ENCODE measurements at places on chromosomes 3 and 15.

DNA sequence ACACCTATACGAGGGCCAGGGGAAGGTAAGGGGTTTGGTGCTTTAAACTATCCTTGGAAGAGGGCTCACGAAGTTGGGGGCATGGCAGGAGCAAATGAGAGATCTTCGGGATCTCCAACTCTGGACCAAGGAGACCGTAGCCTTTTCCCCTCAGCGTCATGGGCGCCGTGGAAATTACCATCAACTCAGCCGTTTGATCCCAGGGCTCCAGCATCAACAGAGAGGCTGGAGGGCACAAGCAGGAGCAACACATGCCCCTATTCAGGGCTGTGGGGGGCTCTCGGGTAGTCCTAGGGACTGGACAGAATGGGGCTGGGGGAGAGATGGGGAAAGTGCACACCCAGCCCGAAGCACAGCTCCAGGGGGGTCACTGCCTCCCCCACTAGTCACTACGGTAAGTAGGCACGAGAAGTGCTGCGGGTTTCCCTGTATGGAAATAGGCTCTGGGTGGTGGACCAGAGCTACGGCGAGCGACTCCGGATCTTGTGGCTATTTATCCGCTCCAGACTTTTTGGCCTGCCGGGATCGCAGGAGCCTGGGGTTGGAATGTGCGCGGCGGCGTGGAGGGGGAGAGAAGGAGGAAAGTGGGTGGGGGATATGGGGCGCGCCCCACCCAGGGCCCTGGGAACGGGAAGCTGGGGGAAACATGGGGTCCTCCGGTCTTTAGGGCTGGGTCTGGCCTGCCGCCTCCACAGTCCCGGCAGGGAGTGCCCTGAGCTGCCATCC, 539 bp upstream of the LAMB2 start:
- peak; percentile 94 for DNase-seq

GRCh38 chr15:67670647-67671305, 128.3 kb downstream of the MAP2K5 start:
- DNase-seq = no peak

GRCh38 chr3:11985866-11986265, 18.3 kb upstream of the SYN2 start:
- DNase-seq = no peak

DNA sequence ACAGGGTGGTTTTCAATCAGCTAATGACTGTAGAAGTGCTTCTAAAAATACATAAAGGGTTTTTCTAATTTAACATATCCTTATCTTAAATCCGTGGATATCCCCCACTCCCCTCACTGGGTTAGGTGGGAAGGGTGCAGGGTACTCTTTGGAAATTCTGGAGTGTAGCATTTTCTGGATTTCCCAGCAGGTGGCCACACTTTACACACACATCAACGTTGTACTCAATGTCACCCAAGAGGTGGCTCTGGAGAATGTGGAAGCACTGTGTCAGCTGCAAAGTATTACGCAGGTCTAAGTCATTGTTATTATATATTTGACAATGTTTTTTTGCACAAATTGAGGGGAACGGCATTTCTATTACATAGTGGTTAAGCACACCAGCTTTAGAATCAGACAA, 168.8 kb downstream of the CHDH start:
- no peak for DNase-seq

- DNase-seq = no peak
These were observed 84.7 kb downstream of the OPA1 start for GRCh38 chr3:193677734-193678133.

DNA sequence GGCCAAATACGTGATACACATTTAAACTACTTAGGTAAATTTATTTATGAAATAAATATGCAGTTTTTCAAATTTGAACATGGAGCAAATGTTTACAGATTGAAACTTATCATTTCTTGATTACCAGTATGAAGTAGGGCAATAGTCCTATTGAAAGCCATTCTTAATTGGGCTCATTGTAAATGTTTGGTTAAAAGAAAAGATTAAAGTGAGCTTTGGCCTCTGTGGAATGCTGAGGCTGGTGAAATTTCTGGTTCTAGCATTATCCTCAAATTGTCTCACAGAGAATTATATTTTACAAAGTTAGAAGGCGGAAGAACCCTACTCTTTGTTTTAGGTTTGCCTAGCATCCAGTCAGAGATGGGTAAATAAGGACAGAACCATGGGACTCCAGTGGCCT, 73.2 kb downstream of the SAMMSON start:
- no peak for DNase-seq

DNA sequence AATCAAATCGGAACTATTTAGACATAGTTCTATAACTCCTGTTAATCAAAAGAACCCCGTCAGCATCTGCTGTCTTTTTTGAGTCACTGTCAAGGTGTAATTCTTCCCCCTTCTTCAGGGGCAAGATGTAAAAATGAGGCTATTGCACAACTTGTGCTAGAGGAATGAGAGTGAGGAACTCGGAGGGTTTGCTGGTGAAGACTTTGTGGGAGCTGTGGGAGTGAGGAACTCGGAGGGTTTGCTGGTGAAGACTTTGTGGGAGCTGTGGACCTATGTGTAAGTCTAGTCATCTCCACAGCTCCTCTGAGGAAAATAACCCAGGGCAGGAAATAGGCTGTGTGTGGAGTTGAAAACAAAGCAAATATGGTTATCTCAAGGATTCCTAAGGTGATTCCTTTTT, 2.5 kb upstream of the CERS3 start:
- DNase-seq = no peak

- DNase-seq = no peak
These were observed 227.8 kb downstream of the TBL1XR1 start for GRCh38 chr3:176969506-176969905.

GRCh38 chr3:47688488-47688887, 93.2 kb downstream of the SMARCC1 start:
- DNase-seq = no peak

- DNase-seq = peak; percentile 52
These were observed 160.7 kb downstream of the STAC start for GRCh38 chr3:36540888-36541518.

DNA sequence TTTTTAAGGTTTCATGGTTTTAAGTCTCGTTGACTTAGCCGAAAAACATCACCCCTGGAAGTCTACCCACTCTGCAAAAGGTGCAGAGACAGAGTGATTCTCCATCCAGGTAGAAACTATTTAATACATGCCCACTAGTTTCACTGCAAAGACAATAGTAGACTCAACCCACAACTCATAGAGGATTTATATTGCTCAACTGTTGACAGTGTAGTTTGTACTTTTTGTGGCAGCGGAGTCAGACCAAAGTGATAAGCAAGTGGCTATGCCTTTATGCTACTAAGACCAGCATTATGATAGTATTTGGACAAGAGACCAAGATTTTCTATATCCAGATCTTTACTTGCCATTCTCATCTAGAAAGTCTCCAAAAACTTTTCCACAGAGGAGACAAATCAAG, 98.8 kb upstream of the ZBTB20 start:
- no peak for DNase-seq

- no peak for DNase-seq
These were observed 151.7 kb upstream of the TBL1XR1 start for GRCh38 chr3:177348974-177349373.

GRCh38 chr3:191329654-191330529, at the start of gene UTS2B:
TSS of gene UTS2B (minus strand) at chr3:191330526. CDS start at chr3:191282189, 48,337 bp downstream.
- DNase-seq = peak; percentile 56

DNA sequence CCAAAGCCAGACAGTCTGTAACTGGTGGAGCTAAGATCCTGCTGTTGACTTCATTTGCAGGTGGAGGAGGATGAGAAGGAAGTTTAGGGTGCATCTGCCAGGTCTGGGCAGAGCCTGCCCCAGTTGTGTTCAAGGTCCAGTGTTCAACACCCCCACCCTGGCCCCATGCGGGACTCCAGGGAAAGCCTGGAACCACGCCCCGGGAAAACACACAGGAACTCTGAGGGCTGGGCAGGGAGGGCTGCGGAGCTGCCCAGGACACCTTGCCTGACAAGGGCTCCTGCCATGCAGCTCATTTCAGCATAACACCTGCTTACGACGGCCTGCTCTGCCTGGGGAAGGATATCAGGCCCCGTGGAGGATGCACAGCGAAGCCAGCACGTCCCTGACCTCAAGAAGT, 286.3 kb downstream of the XXYLT1 start:
- DNase-seq = no peak

DNA sequence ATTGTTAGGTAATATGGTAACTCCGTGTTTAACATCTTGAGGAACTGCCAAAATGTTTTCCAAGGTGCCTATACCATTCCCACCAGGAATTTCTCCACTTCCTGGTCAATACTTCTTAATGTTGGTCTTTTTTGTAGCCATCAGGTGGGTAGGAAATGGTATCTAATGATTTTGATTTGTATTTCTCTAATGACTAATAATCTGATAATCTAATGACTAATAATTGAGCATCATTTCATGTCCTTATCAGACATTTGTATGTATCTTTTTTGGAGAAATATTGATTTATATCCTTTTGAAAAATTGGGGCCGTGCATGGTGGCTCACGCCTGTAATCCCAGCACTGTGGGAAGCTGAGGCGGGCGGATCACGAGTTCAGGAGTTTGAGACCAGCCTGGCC, 38.8 kb downstream of the SLMAP start:
- no peak for DNase-seq

DNA sequence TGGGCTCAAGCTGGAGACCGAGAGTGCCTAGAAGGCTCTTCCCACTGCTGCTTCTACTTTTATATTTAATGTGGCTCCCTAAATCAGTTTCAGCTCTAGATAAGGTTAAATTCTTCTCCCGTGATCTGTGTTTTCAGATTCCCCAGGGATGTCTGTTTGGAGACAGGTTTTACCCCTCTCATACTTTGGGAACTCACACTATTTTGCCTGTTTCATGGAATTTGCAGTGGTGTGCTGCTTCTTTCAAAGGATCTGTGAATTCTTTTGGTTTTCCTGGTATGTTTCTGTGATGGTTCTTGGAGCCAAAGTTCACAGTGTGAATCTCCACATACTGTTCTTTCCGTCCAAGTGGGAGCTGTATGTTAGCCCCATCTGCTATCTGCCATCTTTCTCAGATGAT, 238.3 kb upstream of the SLITRK3 start:
- no peak for DNase-seq

DNA sequence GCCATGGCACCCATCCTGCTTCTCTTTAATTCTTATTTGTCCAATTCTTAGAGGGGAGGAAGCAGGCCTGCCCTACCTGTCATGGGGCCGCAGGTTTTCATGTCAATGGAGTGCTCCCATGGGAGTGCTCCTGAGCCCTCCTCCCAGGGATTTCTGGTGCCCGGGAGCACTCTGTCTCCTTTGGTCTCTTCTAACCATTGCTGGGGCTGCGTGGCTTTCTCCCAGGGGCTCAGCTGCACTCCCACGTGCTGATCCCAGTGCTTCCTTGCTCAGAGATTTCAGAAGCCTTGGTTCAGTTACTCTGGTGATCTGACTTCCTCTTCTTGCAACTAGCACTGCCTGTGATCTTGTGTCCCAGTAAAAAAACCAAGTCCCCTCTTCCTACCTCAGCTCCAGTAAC, 68.0 kb upstream of the ARL8B start:
- no peak for DNase-seq

DNA sequence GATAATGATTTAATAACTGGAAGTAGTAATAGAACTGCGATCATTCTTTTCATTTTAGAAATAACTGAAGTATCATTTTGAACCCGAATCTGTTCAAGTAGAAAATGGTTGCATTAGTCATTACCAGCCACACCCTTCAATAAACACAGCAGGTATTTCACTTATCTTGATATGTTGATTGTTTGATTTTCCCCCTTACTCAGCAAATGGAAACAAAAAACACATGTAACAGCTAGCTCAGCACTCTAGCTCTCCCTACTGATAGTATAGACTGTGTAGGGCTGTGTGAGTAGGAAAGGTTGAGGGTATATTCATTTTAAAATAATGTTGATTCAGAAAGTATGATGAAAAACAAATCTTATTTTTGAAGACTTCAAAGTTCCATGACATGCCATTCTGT, 1.1 kb upstream of the GPR149 start:
- DNase-seq = no peak

GRCh38 chr3:171156401-171157010, 130.0 kb upstream of the SLC2A2 start:
- no peak for DNase-seq

Data from AG20443 (cell line).